ENCODE measurements at places on chromosomes 3 and 15.

DNA sequence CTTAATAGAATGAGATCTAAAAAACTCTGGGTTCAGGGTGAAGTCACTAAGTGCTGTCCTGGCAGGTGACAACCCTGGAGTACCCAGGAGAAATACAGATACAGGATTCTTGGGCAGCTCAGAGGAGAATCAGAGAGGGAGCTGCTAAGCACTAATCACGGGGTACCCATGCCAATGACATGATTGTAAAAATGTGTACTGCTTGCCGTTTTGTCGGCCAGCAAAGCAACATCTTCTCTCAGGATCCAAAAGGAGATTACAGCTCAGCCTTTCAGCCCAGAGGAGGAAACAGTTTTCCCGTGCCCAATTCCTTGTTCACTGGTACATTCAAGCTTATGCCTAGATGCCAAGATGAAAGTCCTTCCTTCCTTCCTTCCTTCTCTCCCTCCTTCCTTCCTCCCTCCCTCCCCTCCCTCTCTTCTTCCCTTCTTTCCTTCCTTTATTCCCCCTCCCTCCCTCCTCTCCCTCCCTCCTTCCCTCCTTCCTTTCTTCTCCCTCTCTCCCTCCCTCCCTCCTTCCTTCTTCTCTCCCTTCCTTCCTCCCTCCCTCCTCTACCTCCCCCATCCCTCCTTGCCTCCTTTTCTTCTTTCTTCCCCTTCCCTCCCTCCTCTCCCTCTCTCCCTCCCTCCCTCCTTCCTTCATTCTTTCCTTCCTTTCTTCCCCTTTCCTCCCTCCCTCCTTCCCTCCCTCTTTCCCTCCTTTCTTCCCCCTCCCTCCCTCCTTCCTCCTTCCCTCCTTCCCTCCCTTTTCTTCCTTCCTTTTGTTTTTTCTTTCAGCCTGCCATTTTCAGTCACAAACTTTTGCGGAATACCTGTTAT is 4.1 kb upstream of the MINAR1 start:
- DNase-seq, result no peak

DNA sequence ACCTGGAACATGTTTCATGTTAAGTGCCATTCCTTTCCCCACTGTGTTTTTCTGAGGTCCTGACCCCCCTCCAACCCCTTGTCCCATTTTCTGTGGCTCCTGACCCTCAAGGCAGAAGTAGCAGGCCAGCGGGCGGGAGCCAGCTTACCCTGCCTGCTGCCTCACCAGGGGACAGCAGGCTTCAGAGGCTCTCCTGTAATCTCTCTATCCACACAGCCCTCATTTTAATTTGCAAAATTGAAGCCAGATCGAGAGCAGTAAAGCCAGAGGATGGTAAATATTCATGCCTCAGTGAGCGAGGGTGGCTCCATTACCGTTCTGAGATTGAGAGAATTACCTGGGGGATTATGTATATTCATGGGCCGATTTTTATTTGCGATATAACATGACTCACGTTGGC is 147.6 kb downstream of the DNAJB8 start:
- no peak for DNase-seq

DNA sequence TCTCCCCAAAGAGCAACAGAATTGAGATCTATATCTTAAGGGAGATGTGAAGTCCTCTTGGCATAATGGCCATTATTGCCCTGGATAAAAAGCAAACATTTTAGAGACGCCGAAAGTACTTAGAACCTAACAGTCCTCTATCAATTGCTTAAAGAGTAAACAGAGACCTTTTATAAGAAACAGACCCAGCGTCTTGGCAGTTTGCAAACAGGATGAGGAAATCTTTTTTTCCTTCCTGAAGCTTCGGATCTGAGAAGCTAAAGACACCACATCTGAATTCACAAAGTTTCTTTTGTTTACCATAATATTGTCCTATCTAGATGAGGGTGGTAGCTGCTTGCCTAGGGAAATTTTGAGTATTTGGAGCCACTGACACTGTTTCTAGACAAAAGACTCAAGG is 59.9 kb upstream of the LIMD1 start:
- DNase-seq, result no peak

GRCh38 chr3:84175449-84175848 is 783.3 kb upstream of the CADM2 start:
- no peak for DNase-seq

- DNase-seq, result no peak
These were observed 828 bp downstream of the U2SURP start for GRCh38 chr3:143002083-143002712.

DNA sequence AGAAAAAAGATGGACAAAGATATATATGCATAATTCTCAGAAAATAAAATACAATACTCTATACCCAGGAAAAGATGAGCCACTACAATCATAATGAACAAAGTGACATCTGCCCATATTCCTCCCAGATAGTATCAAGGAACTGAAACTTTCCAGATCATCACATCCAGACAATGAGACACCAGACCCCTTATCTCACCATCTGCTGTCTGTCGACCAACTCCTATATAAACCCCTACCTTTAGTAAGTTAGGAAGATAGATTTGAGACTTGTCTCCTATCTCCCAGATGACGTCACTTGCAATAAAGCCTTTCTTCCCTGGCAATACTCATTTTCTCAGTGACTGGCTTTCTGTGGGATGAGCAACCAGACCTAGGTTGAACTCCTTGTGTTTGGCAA is 1071.6 kb downstream of the PLOD2 start:
- no peak for DNase-seq

GRCh38 chr3:169173231-169173630 is 490.3 kb downstream of the MECOM start:
- DNase-seq, result no peak

DNA sequence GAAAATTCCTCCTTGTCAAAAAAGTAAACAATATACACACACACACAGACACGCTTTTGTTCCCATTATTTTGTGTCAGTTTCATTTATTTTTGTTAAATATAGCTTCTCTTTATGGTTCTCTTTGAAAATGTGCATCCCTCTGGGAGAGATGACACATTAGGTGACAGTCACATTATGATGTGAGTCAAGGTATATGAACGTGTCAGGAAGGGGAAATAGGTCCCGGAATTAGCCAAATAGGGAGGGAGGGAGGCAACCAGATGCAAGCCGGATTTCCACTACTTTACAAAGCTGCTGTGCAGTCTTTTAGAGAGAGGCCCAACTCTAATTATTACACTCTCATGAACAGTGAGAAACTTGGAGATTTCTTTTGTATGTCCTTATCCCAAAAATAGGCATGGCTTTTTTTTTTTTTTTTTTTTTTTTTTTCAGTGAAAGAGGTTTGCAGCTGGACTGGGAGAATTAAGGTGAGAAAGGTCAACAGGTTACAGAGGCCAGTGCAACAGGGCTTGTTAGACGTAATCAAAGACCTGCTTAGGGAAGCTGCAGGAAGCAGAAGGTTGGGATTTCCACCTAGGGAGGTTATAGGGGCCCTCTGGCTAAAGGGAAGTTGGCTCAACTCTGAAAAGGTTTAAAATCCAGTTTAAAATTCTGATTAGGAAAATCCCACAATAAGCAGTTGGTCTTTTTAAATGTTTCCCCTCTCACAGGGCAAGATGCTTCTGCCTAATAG is 240.5 kb upstream of the UBE2E1 start:
- DNase-seq, result no peak

- DNase-seq, result no peak
These were observed 39.7 kb downstream of the NPTN start for GRCh38 chr15:73593304-73594074.

- DNase-seq, result no peak
These were observed 34.3 kb upstream of the TRAK1 start for GRCh38 chr3:42056840-42057239.

DNA sequence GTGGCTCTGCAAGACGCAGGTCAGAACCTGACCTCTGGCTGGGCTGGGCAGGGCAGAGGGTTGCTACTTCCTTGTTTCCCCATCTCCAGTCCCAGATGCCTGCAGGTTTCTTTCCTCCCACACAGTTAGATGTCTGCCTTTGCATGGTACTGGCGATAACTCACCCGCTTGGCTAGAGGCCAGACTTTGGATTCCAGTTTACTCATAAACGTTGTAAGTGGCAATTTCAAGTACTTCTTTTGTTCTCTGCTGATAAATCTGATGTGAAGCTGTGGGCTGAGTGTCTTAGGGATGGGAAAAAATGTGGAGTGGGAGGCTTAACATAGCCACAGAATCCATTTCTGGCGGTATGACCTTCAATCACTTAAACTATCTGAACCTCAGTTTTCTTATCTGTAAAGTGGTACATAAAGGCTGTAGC is 194.2 kb downstream of the EBLN2 start:
- no peak for DNase-seq

GRCh38 chr15:59376733-59377132 is 4.1 kb upstream of the MYO1E start:
- no peak for DNase-seq

DNA sequence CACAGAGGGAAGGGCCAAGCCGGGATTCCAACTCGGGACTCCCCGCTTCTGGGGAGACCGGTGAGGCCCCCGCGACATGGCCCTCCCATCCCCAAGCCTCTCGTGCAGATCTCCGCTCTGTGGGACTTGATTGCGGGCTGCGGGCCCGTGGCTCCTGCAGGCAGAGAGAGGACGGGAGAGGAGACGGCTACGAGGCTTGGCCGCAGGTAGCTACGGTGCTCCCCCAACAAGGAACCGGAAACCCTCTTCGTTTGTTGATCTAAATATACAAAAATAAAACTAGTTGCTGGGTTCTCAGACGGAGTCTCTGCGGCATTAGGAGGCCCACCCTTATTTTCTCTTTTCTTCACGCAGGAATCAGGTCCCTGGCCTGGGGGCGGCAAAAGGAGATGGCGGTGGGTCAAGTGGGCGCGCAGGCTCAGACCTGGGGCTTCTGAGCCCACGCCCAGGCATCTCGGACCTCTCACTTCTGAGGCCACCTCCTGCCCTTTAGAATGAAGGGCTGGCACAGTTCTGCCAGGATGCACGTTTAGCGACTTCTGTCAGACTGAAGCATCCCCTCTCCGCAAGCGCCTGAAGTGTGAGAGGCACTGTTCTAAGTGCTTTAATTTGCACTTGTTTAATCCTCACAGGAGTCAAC is 10.9 kb downstream of the GNB5 start:
- DNase-seq, result peak; percentile 11

GRCh38 chr15:52486003-52486996 is 42.4 kb downstream of the MYO5A start:
- no peak for DNase-seq

DNA sequence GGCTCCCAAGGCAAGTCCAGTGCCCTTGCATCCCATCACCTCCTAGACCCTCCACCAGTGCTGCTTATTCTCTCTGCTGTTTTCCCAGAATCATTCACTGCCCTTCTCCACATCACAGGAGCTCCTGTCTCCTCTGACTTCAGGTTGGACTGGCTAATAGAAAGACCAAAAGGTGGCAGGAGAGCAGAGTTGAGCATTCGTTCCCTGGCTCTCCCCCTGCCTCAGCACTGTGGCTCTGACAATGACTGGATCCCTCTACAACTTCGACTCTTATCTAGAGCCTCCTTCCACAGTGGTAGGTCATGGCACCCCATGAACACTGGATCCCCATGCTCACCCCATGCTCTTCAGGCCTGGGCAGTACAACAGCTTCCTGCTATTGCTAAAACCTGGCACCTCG is 243.6 kb downstream of the LRRN1 start:
- DNase-seq, result no peak

DNA sequence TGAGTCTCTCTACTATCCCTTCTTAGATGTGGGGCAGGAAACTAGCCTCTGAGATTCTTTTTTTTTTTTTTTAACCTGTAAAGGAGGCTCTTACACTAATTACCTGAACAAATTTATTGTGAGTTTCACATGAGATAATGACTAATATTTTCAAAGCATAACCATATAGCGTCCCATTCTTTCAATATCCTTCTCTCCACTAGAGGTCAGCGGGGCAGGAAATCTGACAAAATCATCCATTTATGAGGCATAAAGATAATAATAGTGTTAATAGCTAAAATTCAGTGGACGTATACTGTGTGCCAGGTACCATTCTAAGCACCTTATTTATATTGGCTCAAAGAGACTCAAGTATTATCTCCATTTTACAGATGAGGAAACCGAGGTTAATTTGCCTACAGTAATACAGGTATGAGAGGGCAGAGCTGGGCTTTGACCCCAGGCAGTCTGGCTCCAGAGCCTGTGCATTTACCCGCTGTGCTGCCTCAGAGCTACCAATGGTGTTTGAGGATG is 16.3 kb upstream of the SMAD6 start:
- no peak for DNase-seq

DNA sequence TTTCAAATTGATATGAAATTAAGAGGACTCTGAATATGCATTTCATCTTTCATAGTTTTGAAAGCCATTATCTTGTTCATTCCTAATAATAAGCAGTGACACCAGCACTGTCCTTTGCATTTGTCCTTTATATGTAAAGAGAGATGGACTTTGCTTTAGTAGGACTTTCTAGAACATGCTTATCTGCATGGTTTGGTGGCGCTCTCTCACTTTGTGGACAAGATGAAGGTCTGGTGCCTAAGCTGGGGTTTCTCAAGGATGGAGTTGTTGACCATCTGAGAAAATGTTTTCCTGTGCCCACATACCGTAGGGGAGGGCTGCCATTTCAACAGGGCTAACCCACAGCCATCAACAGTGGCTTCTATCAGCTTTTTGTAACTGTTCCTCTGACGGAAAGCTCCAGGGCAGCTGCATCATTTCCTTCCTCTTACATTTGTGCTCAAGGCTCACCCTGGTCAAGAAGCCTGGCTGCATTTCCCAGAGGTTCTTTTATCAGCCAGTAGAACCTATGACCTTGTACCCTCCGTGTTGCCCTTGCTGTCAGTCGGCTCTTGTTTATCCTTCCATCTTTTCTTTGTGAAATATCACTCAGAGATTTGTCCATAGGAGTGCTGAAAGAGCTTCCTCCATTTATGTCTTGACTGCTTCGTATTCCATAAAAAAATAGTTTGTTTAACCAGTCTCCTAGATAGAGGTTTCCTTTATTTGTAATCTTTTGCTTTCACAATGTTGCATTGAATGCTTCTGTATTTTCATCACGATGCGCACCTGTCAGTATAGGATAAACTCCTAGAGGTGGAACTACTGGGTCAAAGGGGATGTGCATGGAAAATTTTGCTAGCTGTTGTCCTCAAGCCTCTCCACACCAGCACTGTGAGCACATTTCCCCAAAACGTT is 44.6 kb downstream of the ABHD2 start:
- no peak for DNase-seq

DNA sequence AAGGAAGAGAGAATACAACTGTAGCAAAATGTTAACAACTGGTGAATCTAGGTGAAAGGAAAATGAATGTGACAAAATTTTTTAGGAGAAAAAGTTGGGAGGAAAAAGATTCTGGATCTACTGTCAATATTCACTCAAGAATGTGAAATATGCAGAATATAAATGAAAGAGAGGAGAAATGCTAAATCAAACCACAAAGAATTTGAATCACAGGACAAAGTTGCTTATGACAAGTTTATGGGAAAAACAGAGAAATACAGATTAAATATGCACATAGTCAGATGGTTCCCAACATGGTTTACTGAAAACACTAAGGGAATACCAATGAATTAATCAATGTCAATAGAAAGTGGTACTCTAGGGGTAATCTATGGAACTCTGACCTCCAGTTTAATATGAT is 27.6 kb downstream of the C3orf33 start:
- no peak for DNase-seq

- DNase-seq, result no peak
These were observed 97.7 kb upstream of the NUDT16 start for GRCh38 chr3:131283862-131284261.

Measured in stimulated activated CD4-positive, alpha-beta T cell treated with anti-CD3 and anti-CD28 coated beads, Interleukin-12 subunit alpha, Interleukin-12 subunit beta, amount 100 ng/mL, for 24 hours (primary cell).